ENCODE measurements at places on chromosomes 1 and 21.

- DNase-seq, result peak; percentile 38
Measured at GRCh38 chr1:160219062-160219929, 14.1 kb downstream of the PEA15 start.

- DNase-seq, result no peak
Measured at GRCh38 chr1:30856260-30856790, 52.2 kb downstream of the SDC3 start.

GRCh38 chr1:234631721-234632125 is 21.7 kb upstream of the IRF2BP2 start:
- no peak for DNase-seq

DNA sequence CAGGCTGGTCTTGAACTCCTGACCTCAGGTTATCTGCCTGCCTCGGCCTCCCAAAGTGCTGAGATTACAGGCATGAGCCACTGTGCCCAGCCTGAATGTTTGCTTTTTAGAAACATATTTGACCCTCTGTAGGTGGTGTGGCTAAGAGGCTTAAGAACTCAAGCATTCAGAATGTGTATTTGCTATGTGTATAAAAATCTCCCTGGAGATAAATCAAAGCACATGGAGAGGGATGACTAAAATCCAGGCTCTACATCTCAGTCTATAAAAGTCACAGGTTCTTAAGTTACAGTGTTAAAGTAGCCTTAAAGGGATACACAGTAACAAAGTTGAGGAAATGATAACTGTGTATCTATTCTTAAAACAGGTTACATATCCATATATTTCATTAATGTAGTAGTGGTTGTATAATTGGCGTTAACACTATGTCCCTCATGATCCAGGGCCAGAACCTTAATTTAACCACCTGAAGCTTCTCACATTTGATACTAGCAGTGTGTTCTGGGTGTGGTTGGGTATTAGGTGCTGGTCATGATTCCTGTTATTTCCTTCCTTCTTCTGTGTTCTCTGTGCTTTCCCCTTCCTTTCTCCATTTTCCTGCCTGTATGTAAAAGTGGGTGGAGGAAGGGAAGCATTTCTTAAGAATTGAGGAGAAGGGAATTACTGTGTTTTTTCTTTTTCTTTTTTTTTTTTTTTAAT is 16.2 kb downstream of the GIPC2 start:
- DNase-seq, result no peak

GRCh38 chr1:58620259-58620658 is 43.2 kb upstream of the TACSTD2 start:
- no peak for DNase-seq

GRCh38 chr1:147214325-147214724 is 10.8 kb downstream of the FMO5 start:
- no peak for DNase-seq

DNA sequence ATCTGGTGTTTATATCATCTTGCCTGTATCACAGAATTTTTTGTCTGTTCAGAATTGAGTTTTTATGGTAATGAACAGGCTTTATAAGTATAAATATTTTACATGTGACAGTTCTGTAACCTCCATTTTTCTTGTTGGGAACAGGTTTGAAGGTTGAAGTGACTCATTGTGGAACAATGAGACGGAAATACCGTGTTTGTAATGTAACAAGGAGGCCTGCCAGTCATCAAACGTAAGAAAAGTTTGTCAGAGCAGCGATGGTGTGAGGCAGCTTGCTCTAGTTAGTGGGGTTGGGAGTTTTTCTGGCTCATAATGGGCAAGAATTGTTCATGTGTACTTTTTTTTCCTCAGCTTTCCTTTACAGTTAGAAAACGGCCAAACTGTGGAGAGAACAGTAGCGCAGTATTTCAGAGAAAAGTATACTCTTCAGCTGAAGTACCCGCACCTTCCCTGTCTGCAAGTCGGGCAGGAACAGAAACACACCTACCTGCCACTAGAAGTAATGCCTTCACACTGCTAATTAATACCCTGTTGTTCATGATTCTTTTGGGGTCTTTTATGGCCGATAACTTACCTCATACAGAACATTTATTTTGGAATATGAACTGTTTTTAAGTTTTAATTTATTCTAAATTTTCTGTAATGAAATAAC is 75.2 kb upstream of the TEKT2 start:
- no peak for DNase-seq

- no peak for DNase-seq
Measured at GRCh38 chr1:197904126-197904787, 1.8 kb downstream of the C1orf53 start.

- DNase-seq, result no peak
Measured at GRCh38 chr21:17578162-17578561, 34.5 kb downstream of the BTG3 start.
